ENCODE measurements at places on chromosomes 4 and X.

DNA sequence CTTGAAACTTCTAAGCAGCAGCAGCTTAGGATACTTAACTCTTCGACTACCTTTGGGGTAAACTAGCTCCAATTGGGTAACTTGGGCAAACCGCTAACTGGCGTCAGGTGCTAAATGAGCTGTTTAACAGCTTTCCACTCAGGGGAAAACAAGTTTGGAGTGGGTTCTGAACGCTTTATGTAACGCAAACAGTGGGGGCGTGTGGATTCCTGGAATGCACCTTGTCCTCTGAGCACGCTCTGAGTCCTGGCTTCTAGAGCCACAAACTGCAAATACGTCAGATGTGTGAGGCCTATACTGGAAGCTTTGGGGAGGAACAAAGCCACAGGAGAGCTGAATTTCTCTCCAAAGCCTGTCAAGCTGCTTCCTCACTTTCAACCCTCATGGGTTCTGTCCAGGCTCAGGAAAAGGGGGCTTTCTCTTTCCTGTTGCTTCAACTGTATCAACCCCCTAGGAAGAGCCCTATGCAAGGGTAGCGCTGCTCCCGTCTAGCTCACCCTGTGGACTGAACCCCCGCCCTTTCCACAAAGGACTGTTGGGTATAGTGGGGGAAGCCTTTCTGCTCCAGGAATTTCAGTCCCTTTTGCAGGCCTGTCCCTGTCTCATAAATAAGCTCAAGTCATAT is 4.5 kb upstream of the WDR1 start:
- no peak for DNase-seq

GRCh38 chrX:11965436-11965835 is 172.8 kb upstream of the FRMPD4 start:
- DNase-seq, result peak; percentile 48

- DNase-seq, result peak; percentile 50
Measured at GRCh38 chr4:132180020-132180427, 969.1 kb upstream of the PCDH10 start.

DNA sequence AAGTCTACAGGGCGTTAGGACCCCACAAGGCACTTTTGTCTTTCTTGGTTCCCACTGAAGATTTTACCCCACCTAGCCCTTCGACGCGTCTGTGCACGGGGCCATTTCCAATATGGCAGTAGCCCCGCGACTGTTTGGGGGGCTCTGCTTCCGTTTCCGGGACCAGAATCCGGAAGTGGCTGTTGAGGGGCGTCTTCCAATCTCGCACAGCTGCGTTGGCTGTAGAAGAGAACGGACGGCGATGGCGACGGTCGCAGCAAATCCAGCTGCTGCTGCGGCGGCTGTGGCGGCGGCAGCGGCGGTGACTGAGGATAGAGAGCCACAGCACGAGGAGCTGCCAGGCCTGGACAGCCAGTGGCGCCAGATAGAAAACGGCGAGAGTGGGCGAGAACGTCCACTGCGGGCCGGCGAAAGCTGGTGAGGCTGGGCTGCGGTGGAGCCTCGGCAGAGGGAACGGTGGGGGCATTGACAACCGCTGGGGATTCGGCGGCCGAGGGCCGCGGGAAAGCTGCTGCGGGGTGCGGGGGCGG is at the start of gene USP11:
Gene USP11, plus strand, starts transcription at position 207 of the 530 bp plus-strand sequence. Its CDS starts 35 bp downstream, at position 242.
- no peak for DNase-seq

GRCh38 chr4:140807491-140808252 is 51.5 kb upstream of the TBC1D9 start:
- DNase-seq, result no peak

GRCh38 chrX:154800478-154801210 is 4.6 kb downstream of the MPP1 start:
- DNase-seq, result no peak

GRCh38 chr4:20773144-20773997 is 73.1 kb downstream of the PACRGL start:
- peak; percentile 72 for DNase-seq

GRCh38 chr4:142697320-142697719 is 148.8 kb downstream of the INPP4B start:
- DNase-seq, result no peak

GRCh38 chrX:23742174-23742696 is 841 bp downstream of the ACOT9 start:
- no peak for DNase-seq

DNA sequence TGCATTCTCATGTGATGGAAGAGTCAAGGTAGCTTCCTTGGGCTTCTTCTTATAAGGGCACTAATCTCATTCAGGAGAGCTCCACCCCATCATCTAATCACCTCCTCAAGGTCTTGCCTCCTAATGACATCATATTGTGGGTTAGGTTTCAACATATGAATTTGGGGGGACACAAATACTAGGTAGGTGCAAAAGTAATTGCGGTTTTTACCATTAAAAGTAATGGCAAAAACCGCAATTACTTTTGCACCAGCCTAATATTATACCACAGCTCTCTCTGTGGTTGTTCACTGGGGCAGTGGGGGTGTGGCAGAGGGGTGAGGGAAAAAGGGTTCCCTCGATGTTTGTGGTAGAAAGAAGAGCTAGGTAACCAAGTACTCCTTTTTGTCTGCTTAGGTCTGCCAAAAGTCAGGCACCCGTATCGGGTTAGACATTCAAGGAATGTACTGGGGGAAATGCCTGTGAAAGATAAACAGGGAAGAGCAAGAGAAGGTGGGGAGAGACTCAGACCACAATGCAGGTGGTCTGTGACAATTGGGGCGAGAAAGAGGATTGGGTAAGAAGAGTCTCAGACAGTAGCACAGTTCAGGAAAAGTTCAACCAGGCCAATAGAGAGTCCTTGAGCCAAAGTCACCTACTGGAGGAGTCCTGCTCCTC is 78.9 kb upstream of the MTM1 start:
- DNase-seq, result no peak

- DNase-seq, result no peak
Measured at GRCh38 chr4:78753091-78753490, 23.1 kb upstream of the BMP2K start.

DNA sequence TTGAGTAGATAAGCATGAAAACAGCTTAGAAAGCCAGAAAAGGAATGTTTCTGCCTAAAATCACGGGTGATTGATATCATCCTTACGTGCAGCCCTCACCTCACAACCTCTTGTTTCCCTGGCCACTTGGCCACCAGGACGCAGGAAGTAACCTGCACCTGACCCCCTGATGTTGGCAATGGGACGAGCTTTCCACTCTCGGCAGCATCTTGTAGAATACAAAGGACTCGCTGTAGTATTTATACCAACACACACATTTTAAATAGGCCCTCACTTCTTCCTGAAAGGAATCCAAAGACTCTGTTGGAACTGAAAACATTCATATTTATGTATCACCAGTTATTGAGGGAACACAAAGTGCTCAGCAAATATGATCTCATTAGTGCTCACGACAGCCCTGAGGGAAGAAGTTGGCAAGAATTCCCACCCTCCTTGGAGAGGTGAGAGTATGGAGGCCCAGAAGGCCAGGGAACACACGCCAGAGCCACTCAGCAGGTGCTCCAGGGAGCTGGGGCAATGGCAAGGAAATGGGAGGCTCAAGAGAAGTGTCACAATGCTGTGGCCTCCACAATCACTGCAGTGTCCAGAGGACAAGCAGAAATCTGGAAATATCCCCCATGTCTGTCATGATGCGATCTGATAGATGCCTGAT is 103.3 kb upstream of the KIT start:
- DNase-seq, result no peak

DNA sequence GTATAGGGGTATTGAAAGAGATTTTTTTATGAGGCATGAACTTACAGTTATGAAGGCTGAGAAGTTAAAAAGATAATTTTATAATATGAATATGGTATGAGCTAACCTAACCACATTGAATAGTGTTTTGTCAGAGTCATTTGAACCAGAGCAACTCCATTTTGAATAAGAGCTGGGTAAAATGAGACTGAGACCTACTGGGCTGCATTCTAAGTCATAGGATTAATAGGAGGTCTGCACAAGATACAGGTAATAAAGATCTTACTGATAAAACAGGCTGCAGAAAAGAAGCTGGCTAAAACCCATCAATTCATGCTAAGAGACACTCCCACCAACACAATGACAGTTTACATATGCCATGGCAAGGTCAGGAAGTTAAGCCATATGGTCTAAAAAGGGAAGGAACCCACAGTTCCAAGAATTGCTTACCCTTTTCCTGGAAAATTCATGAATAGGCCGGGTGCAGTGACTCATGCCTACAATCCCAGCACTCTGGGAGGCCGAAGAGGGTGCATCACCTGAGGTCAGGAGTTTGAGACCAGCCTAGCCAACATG is 209.2 kb downstream of the TECRL start:
- peak; percentile 15 for DNase-seq

DNA sequence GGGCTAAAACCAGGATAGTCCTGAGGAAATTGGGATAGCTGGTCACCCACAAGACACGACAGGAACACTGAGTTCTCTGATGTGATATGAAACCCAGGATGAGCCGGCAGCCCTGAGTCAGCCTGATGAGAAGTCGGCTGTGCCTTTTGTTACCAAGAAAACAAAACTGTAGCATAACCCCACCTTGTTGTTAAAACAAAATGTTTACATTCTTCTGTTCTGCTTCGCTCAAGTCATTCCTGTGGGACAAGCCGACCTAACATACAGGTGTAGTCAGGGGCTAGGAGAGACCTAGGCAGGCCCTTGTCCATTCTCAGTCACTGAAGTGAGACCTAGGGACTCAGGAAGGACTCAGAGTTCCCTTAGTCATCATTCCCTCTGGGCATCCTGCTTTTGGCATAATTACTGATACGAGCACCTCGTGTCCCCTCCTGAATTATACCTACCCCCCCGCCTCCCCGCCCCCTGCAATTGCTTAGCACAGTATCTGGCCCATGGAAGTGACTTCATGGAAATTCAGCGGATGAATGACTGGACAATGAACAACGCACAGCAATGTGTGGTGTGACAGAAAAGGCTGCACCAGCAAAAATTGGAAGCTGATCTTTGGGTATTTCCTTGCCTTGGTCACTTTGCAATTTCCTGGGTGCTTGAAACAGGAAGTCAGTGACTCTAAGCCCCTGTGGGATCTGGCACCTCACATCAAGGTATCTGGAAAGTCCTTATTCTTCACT is 31.9 kb upstream of the TLR2 start:
- no peak for DNase-seq

DNA sequence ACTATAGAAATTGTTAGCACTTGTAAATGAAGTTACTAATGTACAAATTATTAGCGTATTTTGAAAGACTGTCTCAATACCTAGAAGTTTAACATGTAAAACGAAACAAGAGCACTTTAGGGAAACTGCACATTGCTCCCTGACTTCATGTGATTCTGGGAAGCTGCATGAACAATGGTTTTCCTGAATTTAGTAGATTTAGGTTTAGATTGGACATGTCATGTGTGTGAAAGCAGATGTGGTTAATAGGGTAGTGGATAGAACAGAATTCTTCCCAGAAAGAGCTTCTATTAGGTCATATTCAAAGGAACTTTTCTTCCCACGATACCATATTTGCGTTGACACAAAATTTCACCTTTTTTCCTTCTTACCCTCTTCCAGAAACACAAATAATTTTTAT is 14.9 kb upstream of the CXCL8 start:
- DNase-seq, result no peak

Data from kidney capillary endothelial cell (primary cell).